ENCODE measurements at places on chromosomes 2 and 18.

DNA sequence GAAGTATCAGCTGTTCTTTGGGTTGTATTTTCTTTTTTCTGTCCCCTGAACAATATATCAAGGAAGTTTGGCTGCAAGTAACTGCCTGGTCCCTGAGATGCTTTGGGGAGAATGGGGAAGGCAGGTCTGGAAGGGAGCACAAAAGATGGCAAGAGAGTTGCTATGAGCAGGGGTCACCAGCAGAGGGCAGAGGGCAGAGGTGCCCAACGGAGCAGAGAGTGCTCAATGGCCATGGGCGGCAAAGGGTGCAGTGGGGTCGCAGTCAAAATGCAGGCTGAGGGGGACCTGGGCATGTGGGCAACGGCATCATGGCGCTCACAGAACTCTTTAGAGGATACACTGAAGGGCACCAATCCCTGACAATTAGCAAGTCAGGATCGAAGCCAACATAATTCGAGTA, 107.7 kb upstream of the ATP8B1 start:
- DNase-seq, result no peak

DNA sequence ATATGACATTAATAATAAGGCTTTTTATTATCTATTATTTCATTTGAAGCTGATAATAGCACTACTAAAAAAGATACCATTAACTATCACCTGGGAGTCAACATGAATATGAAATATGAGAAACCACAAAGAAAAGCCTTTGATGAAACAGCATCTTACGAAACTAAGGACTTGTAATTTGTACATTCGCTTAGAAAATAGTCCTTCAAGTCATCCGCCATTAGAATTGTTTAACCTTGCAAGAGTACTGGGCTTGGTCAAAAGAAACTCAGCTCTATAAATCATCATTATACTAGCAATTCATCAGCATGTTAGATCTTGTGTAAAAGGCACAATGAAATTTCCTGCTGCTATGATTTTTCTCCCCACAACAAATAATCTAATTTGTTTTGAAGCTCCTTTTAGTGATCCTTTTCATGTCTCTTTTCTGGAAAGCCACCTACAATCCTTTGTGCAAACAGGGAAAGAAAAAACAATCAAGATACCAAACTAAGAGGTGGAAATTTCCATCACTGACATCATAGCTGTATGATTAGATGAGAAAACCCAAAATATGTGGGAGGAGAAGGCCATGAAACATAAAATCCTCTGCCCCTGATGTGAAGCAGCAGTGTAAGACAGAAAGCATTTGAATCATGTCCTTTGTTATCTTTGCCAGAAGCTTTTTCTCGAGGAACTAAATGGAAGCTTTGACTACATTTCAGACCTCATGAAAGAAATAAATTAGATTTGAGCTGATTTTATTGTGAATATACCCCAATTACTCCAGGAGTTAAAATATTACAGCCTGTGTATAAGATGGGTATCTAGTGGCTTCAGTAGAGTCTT, 31.2 kb downstream of the SCN9A start:
- no peak for DNase-seq

- DNase-seq, result no peak
These were observed 2109.8 kb upstream of the CELF4 start for GRCh38 chr18:39675368-39675767.

- DNase-seq, result no peak
These were observed 593 bp upstream of the SDC1 start for GRCh38 chr2:20225294-20226151.

GRCh38 chr2:29035016-29035745, 39.1 kb downstream of the PCARE start:
- no peak for DNase-seq

DNA sequence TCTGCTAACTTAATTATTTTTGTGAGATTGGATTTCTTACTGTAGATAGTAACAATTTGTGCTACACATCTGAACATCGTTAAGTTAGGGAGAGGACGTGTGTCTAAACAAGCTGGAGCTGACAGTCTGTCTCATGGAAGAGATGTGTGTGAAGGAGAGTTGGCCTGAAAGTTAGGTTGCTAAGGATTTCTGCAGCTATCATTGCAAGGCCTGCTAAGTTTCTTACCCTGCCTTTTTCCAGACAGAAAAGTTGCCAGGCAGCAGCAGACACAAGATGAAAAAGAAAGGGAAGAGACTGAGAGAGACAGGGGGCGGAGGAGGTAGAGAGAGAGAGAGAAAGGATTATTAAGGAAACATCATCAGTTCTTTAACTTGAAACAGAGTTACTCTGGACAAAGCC, 4.1 kb upstream of the LRP1B start:
- no peak for DNase-seq

DNA sequence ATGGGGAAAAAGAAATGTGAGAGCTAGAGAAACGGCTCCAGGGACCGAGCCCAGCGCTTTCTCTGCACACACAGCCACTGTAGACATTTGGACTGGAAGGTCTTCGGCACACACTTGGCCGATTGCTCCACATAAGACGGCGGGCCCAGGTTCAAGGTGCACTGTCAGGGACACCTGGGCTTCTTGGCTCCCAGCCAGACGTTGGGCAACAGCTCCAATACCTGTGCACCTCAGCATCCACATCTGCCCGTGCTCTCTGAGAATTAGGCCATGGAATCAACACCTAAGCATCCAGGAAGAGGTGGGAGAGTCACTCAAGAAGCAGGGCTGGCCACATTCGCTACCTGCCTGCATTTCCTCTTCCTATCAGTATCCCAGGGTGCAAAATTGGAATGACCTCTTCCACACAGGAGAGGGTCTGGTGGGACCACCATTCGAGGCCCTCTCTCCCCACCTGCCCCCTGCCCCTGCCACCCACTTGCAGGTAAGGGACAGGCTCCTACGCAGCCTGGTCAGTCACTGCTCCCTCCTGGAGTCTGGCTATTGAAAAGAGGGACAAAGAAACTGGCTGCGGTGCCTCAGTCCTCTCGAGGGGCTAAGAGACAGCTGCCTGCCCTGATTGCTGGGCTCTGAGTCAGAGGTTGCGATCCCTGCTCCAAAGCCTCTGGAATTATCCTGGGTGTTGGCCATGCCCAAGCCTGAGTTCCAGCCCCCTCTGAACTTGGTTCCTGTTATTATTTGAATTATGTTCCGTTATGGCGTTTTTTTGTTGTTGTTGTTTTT, 40.1 kb upstream of the TAF1B start:
- DNase-seq, result no peak

DNA sequence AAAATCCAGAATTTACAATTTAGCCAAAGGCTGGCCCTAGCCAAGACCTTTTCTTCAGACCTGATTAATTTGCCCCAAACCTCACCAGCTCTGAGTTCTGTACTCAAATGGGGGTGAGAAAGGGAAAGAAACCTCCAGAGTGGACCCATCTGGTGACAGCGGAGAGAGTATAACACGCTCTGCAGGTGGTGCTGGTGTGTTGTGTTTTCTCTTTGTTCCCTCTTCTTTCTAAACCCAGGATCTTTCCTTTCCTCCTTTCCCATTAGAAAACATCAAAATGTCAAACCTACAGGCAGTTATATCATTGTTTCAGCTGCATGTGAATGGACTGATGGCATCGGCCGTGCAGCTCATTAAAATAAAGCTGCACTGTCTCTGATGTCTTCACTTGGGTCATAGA, 253.2 kb upstream of the SP5 start:
- no peak for DNase-seq

DNA sequence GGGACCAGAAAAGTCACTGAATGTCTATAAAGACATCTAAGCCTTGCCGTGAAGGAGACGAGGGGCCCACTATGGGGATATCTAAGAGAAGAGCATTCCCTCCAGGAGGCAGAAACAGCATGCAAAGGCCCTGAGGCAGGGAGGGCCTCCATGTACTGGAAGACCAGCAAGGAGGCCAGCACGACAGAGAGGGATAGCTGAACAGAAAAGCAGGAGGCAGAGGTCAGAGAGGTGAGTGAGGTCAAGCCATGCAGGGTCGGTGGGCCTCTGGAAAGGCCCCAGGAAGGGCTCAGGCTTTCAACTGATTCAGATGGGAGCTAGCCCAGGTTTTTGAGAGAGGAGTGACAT, 5.7 kb downstream of the TRABD2A start:
- no peak for DNase-seq

DNA sequence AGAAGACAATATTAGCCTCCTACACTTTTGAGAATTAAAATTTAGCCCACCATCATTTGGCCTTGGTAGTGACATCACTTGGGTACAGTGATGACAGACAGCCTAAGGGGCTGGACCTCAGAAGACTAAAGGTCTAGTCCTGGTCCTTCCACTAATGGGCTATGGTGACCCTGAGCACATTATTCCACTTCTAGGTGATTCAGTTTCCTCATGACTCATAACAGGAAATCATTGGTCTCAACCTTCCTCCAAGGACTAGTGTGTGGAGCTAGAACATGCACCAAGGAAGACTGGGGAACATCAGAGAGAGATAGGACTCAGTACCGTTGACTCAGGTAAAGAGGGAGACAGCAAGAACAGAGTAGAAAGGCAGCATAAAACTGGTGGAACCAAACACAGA, 64.0 kb downstream of the TFCP2L1 start:
- no peak for DNase-seq

DNA sequence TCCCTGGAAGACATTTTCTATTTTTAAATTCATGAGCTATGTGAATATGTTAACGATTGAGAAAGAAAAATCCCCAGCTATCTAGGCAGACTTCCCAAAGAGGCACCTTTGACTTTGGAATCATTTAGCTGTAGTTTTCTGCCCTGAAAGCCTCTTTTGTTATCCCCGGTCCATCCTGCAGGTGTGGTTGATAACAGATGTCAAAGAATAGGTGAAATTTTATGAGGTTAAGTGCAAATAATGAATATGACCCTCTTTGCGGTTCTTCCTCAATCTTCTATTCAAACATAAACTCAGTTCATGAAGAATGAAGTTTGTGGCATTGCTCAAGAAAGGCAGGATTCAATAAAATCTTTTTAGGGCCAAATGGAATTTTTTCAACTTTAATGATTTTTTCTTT, 51.6 kb upstream of the ATP8B1 start:
- DNase-seq, result no peak

GRCh38 chr2:196131949-196132925, 39.1 kb downstream of the STK17B start:
- no peak for DNase-seq

DNA sequence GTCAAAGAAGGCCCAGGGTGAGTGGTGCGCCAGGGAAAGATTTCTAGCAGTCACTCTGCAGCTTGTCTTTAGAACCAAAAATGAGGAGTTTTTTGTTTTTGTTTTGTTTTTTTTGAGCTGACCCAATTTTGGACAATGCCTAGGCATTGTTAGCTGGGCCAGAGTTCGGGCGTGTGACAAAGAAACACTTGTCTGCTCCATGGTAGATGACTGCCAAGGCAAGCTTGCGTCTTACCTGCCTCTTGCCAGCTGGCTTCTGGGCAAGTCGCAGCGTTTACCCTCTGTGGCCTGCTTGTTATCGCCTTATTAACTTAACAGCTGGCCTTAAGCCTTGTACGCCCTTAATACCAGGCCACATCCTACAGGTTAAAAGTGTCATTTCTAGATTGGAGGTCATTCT, 114.3 kb downstream of the GALNT1 start:
- no peak for DNase-seq

GRCh38 chr2:229408356-229408755, 137.3 kb upstream of the PID1 start:
- no peak for DNase-seq

DNA sequence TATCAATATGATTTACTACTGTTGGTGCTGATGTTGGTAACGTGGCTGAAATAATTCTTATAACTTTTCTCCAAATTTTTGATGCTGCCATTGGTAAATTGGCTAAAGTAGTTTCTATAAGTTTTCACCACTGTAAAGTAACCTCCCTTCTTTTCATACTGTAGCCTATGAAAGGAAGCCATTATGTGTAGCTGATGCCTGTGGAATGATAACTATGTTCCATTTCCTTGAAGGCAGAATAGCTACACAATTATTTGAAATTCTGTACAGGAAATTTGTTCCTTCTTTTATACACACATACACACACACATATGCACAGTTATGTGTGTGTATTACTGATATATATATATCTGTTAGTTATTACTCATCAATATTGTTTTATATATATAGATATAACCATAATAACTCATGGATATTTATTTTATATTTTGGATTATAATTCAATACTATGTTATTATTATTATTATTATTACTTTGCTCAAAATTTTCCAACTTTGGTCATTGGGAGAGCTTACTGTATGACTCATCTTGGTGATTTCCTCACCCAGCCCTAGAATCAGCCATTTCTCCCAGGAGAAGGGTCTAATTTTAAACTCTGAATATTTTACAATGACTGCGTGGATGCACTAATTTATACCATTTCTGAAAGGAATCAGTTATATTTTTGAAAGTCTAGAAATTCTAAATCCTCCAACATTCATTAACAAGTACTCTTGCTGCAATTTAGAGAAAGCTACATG, 1677.7 kb downstream of the SUCLG1 start:
- no peak for DNase-seq

GRCh38 chr2:75494137-75494769, 66.5 kb downstream of the EVA1A start:
- DNase-seq, result no peak

- DNase-seq, result no peak
These were observed 62.6 kb downstream of the EN1 start for GRCh38 chr2:118784860-118785259.

DNA sequence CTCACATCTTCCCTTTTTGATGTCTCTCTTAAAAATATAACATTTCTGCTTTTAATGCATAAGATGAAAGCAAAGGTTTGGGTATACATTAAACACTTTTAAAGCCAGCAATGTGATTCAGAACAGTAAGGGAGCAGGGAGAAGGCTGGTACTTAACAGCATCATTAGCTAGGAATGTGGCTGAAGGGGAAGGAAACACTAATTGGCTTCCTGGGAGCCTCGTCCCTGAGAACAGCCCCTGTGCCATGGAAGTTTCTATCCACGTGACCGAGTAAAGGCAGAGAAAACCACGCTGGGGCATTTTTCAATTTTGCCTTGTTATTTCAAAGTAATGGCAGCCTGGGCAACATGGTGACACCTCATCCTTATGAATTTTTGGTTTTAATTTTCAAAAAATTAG, 109.2 kb upstream of the GPC1 start:
- DNase-seq, result no peak

DNA sequence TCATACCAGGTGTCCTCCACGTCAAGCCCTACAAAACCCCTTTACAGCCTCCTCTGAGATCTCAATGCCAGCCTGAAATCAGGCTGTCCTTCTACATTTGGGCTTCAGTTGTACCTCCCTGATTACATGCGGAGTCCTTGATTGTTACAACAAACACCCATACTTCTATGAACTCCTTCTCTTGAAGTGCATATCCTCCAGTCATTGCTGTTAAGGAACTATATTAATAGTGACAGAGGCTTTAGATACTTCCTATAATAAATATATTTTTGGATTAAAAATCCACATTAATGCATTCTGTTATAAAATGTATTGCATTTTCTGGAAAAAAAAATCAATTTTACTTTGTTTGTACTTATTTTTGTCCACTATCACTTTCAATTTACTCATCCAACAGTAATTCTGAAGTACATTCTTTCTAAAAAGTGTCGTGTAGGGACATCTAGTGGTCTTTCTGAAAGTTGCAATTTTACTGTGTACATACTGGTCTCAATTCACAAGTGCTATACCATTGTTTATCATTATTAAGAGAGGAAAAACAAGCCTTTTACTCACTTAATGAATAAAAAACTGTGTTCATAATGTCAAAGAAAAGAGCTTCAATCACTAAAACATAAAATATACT, 316.4 kb downstream of the DSEL start:
- DNase-seq, result no peak

All from activated CD8-positive, alpha-beta memory T cell treated with anti-CD3 and anti-CD28 coated beads for 1 hour (primary cell).